ENCODE measurements at places on chromosomes 11 and 22.

- no peak for DNase-seq
Observed at GRCh38 chr11:66363187-66363601, 8.4 kb downstream of the SLC29A2 start.

DNA sequence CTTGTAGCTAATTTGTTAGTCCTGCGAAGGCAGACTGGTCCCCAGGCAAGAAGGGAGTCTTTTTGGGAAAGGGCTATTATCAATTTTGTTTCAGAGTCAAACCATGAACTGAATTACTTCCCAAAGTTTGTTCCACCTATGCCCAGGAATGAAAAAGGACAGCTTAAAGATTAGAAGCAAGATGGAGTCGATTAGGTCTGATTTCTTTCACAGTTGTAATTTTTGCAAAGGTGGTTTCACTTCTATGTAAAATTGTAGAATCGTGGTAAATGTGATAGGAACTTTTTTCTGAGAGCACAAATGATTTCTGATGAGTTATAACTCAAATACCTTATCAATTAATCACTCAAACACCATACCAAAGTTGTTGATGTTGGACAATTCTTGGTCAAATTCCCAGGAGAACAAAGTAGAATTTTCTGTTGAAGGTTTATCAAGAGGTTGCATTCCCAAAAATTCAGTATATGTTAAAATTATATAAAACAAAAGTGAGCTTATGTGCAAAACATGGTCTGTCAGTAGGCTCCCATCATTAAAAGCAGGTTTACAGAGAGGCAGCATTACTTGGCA lies 2.9 kb upstream of the CTSC start:
- no peak for DNase-seq

GRCh38 chr22:30649430-30650007 lies 13.9 kb downstream of the SLC35E4 start:
- peak; percentile 48 for DNase-seq

DNA sequence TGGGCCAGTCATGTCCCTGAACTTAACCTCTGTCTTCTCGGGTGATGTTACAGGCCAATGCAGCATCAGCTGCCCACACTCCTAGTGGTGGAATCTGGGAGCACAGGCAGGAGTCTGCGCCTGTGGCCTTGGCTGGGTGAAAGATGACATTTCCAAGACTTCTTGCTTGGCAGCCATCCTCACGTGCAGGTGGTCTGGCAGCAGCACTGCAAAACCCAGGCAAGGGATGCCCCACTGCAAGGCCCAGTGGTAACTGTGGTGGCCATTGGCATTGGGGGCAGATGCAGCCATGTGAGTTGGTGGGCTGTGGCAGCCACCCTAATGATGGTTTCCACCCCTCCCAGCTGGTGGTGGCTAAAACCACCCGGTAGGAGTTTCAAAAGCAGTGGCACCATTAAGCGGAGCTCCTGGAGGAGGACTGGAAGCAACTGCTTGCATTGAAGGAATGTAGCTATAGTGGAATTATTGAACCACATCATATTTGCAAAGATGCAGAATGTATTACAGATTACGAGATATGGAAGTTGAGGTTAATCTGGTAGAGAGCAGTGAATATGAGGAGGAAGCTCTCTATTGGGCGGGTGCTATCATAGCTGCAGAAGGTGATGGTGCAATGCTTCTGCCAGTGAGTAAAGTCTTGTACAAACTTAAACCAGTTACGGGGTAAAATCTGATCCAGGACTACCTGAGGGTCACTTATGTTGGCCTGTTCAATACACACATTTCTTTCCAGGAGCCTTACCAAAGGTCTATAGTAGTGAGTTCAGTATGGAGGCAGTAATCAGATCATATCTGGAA lies 120.7 kb upstream of the TOP3B start:
- DNase-seq: no peak

DNA sequence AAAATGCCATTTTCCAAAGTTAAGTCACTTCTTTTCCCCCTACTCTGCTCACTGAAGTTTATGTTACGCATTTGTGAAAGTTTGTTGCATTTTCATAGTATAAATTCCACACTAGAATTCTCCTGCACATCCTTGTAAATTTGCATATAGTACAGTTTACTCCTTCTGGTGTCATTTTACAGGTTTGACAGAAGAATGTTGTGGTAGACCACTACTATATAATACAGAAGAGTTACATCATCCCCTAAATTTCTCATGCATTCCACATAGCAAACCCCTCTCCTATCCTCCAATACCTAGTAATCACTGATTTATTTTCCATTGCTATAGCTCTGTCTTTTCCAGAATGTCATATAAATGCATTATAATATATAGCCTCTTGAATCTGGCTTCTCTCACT lies 64.5 kb downstream of the CCDC73 start:
- no peak for DNase-seq

- no peak for DNase-seq
Observed at GRCh38 chr22:25397616-25398015, 166.9 kb upstream of the GRK3 start.

DNA sequence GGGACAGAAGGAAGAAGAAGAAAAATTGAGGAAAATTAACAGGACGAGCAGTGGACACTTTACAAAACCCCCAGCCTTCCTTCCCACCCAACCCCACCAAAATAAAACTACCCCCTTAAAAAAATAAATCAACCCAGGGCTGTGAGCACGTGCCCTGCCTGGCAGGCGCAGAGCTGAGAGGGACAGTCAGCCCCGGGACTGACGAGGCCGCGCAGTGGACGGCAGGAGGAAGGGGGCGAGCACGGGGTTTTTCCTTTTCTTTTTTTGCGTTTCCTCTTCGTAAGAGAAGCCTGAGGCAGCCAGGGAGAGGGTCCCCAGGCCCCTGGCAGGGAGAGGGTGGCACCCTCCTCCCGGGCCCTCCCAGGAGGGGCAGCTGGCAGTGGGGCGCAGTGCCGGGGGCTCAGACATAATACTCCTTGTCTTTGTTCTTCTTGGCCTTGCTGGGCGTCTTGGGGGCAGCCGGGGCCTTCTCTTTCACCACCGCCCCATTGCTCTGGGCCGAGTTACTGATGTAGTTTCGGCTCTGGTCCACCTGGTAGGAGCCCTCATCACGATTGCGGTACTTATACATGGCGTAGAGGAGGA lies 15.9 kb downstream of the SLC22A12 start:
- no peak for DNase-seq

- DNase-seq: no peak
Observed at GRCh38 chr11:77705195-77705875, 67.7 kb upstream of the CLNS1A start.

- DNase-seq: no peak
Observed at GRCh38 chr22:35306350-35306967, 6.8 kb downstream of the TOM1 start.

- DNase-seq: no peak
Observed at GRCh38 chr22:21745948-21746347, 10.4 kb upstream of the YPEL1 start.

- no peak for DNase-seq
Observed at GRCh38 chr22:49586873-49587272, 240.8 kb downstream of the BRD1 start.

- no peak for DNase-seq
Observed at GRCh38 chr11:75107187-75107586, 10.5 kb upstream of the OR2AT4 start.

GRCh38 chr11:21307874-21308273 lies 638.5 kb downstream of the NELL1 start:
- DNase-seq: no peak

- no peak for DNase-seq
Observed at GRCh38 chr11:12862696-12863469, 146.2 kb upstream of the RASSF10 start.

DNA sequence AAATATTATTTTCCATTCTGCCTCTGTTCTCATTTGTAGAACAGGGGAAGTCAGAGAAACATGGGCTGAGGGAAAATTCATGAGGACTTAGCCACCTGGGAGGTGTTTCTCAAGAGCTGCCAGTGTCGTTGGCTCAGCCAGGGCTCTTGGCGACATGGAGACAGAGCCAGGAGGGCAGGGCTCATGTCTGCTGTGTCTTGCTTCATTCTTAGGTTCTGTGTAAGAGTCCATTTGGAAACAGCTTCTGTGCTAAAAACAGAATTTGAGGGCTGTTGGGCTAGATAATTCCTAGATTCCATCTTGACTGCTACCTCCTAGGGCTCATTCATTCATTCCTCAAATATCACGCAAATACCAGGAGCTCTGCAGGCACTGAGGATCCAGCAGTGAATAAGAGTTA lies 15.1 kb upstream of the MRGPRX2 start:
- DNase-seq: no peak
